Aorta (tissue), 5 donors: ENCODE measurements at places on chromosomes 3 and 15.

GRCh38 chr15:66165856-66166255 is 87.7 kb downstream of the MEGF11 start:
- DNase-seq = no peak

DNA sequence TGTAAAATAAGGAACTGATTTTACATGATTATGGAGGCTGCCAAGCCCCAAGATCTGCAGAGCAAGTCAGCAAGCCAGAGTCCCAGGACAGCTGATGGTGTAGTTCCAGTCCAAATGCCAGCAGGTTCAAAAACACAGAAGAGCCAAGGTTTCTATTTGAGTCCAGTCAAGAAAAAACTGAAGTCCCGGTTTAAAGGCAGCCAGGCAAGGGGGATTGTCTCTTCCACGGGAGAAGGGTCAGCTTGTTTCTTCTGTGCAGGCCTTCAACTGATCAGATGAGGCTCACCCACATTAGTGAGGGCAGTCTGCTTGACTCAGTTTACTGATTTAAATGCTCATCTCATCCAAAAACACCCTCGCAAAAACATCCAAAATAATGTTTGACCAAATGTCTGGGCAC is 246.2 kb downstream of the PLCL2 start:
- DNase-seq = no peak

GRCh38 chr3:131972550-131972949 is 62.3 kb downstream of the CPNE4 start:
- no peak for DNase-seq

DNA sequence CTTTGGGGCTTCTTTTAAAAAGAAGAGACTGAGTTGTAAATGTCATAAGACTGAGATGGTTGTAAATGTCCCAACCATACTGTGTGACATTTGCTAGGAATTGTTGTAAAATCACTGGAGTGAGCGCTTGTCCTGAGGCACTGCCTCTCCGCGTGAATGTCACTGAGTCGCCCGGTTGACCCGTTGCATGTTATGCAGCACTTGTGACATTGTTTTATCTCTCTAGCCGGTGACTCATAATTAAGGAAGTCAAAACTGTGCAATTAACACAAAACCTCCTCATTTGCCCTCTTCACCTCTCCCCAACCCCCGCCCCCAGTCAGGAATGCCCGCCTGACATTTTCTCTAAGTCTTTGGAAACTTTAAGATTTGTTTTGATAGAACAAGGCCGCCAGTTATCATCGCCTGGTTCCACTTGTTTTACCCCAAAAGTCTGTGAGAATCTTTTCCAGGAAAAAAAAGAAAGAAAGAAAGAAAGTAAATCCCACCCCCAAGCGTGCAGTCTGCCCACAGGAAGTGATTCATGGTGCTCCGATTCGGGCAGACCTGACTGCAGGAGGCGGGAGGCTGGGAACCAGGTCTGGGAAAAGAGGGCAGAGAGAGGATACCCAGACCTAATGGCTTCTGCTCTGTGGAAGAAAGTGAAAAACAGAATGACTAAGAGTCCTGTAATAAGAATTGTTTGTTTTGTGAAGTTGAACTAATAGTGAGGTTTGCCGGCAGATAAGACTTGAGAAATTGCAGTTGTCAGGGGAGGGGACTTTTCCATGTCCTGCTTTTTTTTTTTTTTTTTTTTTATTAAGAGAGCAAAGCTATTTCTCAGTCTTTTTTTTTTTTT is 84.8 kb downstream of the SMAD3 start:
- peak; percentile 91 for DNase-seq

DNA sequence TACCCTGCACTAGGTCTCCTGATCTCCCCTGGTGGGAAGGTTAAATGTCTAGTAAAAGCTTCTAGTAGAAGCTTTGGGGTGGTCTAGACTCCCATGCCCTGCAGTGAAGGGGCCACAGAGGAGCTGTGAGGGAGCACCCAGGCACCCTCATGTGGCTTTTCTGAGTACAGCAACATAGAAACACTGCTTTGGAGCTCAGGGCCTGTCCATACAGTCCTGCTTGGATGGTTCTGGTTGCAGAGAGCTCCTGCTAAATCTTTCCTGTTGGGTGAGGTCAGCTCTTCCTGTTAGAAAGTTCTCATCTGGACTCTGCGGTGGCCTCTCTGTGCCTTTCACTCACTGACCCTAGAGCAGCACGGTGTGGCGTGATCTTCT is 47.8 kb downstream of the GPD1L start:
- no peak for DNase-seq

DNA sequence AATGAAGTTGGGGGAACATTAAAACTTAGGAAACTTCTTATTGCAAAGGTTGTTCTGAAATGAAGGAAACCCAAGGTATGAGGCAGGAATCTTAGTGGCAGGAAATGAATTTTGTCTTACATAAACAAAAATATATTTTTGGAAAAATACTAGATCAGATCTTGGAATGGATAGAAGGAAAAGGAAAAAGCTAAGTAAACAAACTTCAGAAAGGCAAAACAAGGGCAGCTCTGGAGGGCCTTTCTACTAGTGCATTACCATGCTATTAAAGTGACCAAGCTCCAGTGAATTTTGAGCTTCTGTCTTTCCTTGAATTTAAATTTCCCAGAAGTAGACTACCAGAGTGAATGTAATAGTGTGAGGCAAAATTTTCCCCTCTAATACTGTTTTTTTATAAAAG is 13.6 kb downstream of the ARL6 start:
- DNase-seq = no peak

GRCh38 chr3:39096775-39097174 is 10.7 kb downstream of the GORASP1 start:
- DNase-seq = no peak

- DNase-seq = no peak
Observed at GRCh38 chr3:43710607-43711006, 19.9 kb downstream of the ABHD5 start.

DNA sequence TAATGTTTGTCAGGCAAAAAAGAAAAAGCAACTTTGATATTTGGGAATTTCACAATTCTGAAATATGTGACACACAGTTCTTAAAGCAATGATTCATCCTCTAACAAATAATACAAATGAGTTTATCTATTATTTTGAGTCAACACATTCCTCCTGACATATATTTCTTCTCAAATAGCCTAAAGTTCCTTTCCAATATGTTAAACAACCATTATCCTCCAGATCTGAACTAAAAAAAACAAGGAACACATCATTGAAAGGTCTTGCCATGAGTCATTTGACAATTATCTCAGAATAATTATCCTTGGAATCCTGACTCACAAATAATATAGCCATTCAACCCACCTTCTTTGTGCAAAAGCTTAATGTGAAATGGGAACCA is 208.7 kb upstream of the CDIN1 start:
- no peak for DNase-seq

- no peak for DNase-seq
Observed at GRCh38 chr15:83285284-83285978, 967 bp upstream of the BNC1 start.

DNA sequence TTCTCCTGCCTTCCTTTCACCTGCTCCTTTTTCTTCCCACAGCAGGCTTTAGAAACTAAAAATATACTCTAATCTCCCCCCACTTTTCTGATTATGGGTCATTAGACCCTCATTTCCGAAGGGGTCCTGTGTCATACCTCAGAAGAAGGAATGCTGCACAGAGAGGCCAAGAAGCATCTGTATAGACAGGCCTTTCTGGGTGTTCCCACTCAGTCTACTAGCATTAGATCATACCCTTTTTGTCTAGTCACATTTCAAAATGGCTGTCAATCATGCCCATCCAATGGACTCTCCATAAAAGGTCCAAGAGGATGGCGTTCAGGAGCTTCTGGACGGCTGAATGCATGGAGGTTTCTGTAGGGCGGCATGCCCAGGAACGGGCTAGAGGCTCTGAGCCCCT is 192.2 kb downstream of the SUCLG2 start:
- no peak for DNase-seq

GRCh38 chr15:72201391-72201921 is 3.9 kb upstream of the GRAMD2A start:
- DNase-seq = no peak

DNA sequence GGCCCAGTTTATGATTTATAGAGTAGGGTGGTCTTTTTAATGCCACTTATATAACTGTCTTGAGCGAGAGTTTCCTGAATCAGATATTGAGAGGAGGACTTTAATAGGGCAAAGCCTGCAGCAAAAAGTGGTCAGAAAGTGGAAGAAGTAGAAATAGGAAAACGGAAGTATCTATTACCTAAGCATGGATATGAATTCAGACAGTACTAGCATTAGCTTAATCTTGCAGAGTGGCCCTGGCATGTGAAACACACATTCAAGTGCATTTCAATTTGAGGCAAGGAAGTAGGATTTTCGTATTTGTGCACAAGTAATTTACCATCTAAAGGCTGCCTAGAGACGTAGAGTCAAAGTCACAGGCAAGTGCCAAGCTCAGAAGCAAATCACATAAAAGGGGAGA is 622.3 kb downstream of the DIPK2A start:
- no peak for DNase-seq

DNA sequence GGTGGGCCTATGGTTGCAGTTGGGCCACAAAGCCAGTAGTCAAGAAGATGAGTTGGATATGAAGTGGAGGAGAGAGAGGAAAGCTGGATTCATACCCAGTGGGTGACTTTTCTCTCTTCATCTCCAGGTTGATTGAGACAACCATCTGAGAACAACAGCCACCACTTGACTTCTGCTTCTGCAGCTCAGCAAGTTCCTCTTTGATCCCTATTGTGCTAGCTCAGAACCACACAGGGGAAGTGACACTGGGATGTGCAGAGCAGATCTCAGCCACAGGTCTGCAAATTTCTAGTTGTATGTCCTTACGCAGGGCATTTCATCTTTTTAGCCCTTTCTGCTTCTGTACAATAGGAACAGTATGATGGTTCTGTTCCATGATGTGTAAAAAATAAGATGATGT is 459.2 kb upstream of the ARRDC4 start:
- no peak for DNase-seq

DNA sequence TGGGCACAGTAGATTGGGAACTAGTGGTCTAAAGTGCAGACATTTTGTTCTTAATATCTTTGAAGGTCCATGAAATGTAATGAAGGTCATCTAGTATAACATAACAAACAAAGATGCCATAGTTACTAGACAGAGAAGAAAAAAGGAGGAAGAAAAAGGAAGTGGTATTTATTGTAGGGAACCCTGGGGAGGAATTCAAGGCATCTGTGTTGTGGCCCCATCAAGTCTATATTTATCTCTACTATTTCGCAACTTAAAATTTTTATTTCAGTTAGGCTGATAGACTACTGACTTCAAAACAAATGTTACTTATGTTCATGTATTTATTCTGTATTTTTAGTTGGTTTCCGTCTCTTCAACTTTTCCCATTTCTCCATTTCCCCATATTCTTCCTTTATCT is 48.9 kb upstream of the ZDHHC23 start:
- DNase-seq = no peak

- peak; percentile 57 for DNase-seq
Observed at GRCh38 chr3:24185738-24186384, 240.8 kb downstream of the NR1D2 start.

DNA sequence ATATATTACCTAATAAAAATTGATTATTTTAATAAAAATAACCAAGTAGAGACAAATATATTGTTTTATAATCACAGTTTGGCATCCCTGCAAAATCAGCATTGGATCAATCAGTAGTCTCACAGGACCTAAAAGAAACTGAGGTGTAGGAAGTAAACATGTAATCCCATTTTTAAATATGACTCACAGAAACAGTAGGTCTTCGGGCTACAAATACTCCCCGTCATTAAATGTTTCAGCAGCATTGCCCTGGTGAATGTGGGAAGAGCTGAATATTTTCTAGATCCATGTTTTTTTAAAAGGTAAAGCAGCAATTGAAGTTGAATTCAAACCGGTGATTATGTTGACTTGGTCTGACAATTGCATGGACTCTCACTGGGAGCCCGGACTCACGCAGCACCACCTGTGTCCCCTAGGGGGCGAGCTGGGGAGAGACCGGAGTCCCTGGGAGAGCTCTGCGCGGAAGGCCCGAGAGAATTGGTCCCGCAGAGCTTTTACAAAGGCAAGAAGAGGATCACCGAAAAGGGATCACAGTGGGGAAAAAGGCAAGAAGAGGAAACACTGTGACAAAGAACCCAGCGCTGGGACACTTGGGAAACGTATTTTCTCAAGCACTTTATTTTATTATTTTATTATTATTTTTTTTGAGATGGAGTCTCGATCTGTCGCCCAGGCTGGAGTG is 17.2 kb upstream of the USP3 start:
- peak; percentile 93 for DNase-seq

DNA sequence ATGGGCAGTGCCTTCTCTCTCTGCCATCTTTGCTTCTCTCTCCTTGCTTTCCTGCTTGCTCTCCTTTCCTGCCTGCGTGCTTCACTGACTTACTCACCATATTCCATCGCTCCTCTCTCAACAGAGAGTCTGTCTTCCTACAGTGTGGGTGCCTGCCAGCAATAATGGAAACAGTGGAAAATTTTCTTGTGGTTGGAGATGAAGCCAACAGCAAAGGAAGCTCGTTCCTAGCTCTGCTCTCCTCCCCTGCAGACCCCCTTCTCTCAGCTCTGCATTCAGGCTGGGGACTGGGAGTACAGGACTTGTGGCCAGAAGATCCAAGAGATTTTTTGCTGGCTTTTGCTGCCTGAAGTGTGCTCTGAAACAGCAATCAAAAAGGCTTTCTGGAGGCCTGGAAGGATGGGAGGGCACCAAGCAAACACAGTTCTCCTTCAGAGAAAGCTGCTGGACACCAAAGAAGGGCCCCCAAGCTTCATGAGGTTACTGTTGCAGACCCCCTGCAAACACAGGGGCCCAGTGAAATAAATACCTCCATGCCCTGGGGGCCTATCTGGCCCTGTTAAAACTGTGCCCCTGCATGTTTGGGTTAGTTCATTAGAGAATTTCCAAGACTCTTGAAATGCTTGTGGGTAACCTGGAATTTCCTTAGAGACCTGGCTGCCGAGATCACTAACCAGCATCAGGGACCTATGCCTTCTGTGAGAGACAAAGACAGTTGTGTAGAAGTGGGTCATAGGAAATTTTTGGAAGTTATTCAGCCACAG is 149.9 kb upstream of the RASGRP1 start:
- peak; percentile 52 for DNase-seq

DNA sequence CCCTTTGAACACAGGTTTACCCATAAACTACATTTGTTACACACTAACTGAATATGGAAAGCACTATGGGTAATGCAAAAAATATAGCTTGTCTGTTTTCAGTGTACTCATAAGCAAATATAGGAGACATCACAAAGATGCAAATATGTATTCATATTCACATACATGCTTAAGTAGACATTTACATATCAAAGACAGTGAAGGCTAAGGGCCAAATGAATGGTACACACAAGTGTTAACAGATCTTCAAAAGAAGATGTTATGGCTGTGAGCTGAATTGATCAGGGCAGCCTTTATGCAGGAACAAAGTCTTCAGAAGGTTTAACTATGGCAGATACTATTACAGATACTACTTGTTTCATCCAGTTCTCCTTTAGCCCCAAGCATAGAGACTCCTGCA is 384.1 kb downstream of the FHIT start:
- DNase-seq = no peak

GRCh38 chr15:65083262-65083701 is 6.7 kb downstream of the KBTBD13 start:
- peak; percentile 35 for DNase-seq

DNA sequence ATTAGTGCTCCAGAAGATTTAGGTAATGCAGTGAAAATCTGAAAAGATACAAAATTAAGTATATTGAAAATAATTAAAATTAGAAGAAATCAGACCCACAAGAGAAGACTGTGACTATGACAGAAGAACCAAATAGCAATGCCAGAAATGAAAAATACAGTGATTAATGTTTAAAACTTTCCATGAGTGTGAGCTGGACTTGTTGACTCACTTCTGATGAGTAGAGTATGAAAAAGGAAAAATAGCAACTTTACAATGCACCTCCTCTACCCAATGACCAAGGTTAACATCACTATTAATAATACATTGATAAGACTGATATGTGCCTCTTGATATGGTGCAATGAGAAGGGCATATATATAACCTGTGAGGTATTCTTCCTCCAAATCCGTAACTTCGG is 39.3 kb upstream of the SLC22A13 start:
- no peak for DNase-seq
